ENCODE measurements at places on chromosomes 4 and X. TPM values are rescaled to one million over a fixed set of nuclear protein-coding genes. Genes with fewer than 3 reads are reported as not detected.

GRCh38 chrX:13387666-13388494, 68.0 kb upstream of the ATXN3L start:
- DNase-seq: no peak

DNA sequence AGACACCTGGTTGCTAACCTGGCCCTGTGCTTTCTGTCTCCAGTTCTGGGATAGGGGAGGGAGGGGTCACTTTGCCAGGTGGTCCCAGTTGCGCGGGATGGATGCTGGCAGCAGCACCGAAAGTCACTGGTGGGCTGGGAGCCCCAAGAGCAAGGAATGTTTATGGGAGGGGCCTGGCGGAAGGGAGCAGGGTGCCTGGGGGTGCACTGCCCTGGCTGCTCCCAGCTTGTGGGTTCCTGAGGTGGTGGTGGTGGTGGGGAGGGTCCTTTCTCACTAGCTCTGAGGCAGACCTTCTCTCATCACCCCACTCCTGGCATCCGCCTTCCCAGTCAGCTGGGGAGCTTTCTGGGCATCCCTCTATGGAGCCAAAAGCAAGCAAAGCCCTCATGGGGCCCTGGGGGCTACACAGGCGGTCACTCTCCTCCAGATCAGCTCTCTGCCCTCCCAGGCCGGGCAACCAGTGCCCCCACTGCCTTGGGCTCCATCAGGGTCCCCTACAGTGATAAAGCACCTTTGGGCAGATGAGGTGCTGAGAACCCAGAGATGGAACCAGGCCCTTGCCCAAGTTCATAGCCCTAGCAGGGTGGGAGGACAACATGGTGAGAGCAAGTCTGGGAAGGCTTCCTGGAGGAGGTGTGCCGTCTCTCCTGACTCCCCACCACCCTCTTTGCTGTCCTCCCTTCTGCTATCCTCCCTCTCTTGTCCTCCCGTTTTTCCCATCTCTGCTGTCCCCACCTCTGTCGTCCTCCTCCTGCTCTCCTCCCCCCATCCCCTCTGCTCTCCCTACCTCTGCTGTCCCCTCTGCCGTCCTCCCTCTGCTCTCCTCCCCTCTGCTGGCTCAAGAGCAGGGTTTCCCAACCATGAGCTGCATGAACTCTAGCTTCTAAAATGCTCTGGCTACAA, 16.0 kb downstream of the FGFR3 start:
- DNase-seq: no peak

Gene RGN
- 20.1 TPM for total RNA-seq

GRCh38 chr4:35725131-35725530, 519.2 kb downstream of the ARAP2 start:
- no peak for DNase-seq

DNA sequence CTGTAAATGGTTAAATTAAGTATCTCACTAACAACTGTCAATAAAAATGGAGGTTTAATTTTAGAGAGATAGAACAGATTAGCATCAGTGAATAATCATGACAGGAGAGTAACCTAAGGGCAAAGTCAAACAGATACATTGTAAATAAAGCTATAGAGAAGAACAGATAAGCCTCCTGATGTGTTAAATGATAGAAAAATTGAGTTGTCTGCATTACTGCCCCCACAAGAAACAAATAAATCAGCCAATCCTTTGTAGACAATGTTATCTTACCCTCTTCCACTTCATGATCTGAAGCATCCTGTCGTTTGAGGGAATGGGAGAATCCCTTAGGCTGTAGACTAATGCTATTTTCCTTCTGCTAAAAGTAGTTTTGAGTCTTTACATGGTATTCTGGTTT, 147.8 kb downstream of the PCDH18 start:
- no peak for DNase-seq

- DNase-seq: no peak
Measured at GRCh38 chr4:1381944-1382541, 24.2 kb downstream of the NKX1-1 start.

GRCh38 chrX:154436374-154436982, 476 bp upstream of the GDI1 start:
- no peak for DNase-seq

GRCh38 chrX:46820391-46821100, 16.3 kb upstream of the RP2 start:
- DNase-seq: no peak

Gene DCAF8L2
- not detected for total RNA-seq

GRCh38 chrX:1899841-1900240, 285.0 kb downstream of the ASMT start:
- no peak for DNase-seq

DNA sequence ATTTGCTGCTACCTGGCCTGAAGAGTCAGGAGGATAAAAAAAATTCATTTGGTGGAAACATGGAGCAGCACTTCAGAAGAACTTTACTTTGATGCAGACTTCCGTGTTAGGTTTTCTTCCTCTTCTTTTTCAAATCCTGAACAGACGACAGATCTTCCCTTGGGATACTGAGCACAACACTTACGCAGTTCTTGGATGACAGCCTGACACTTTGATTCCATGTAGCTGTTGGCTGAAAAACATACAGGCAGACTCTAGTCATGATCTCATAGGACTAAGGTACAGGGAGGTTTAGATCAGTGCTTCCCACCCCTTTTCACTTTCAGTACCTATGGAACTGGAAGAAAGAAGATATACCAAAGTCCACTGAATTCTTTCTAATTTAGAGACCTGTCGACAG, 9.2 kb downstream of the CMC4 start:
- DNase-seq: no peak

Gene CHRNA9
- not detected for total RNA-seq

Gene DGKQ
- 11.3 TPM for total RNA-seq

- DNase-seq: no peak
Measured at GRCh38 chrX:20971250-20971649, 403.0 kb upstream of the CNKSR2 start.

DNA sequence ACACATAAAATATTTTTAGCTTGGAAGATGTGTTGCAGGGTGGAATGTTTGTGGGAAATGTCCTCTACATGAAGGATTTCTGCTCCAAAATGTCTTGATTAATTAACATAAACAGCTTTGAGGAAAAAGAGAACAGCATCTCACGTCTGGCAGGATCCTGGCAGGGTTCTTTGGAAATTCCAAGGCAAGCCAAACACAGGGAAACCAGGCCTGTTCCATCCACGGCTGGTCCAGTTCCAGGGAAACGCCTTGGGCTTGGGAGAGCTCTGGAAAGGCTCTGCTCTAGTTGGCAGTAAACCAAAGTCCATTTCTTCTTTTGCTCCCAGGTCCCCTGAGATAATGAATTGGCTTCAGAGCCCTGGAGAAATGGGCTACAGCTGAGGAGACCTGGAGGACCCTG, 42.4 kb upstream of the GAB1 start:
- DNase-seq: no peak

All from pancreas (tissue), 10 donors.